IPS-NIHi11 (cell line): ENCODE measurements at places on chromosomes 13 and 19.

DNA sequence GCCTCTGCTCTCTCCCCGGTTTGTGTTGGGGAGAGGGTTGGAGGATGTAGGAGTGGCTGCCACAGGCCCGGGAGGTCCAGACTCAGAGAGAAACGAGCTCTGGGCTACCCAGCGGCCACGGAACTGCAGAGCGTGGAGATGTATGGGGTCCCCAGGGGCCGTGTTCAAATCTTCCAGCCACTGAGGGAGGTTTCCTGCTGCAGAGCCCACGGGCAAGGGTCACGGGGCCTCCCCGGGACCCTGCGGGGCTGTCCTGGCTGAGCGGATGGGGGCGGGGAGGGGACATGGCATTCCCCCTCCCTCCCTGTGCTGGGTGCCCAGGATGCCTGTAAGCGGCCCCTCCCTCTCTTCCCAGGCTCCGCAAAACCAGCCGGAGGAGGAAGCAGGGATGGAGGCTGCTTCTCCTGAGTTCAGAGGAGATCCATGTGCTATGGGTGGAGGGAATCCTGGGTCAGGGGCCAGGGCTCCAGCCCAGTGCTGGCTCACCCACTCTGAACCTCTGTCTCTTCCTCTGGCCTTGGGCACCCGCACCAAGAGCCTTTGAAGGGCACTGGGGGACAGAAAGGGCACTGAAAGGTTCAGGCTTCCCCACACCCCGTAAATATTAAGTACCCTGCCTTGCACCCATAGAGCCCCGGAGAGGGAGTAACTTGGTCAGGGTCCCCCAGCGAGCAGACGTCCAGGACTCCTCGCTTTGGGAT, 22.6 kb downstream of the SMIM24 start:
- DNase-seq, result peak; percentile 54

DNA sequence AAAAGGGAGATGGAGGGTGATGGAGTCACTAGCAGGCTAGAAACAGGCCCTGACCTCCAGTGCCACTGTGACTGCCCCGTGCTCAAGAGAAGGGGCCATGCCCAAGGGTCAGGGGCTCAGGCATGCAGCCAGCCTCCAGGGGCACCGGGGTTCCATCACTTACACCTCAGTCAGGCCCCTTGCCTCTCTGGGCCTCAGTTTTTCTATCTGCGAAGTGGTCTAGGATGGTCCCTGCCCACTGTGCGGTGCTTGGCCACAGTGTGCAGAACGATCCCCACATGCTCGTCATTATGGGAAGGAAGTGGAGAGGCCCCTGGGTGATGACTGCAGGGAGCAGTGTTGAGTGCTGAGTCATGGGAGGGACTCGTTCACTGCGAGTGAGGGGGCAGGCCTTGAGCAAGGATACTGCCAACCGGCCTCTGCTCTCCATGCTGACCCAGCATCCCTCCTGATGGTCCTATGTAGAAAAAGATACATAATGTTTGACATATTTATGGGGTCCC, 23.1 kb downstream of the TMED1 start:
- no peak for DNase-seq

DNA sequence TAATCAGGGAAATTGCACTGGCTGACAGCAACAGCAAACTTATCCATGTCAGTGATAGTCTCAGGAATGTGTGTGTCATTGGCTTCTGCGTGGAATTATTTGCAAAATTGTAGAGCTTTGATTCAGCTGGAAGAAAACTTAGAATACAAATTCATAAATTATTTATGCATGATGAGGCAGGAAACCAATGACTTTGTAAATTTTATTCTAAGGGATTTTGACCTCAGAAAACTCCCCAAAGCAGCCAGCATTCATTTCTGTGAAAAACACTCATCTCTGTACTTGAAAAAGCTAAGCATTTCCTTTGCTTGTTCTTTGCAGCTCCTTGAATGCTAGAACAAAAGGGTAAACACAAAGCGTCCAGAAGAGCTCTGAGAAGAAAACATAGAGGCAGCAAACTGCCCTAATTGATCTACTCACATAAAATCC, 162.4 kb downstream of the DCT start:
- DNase-seq, result no peak

DNA sequence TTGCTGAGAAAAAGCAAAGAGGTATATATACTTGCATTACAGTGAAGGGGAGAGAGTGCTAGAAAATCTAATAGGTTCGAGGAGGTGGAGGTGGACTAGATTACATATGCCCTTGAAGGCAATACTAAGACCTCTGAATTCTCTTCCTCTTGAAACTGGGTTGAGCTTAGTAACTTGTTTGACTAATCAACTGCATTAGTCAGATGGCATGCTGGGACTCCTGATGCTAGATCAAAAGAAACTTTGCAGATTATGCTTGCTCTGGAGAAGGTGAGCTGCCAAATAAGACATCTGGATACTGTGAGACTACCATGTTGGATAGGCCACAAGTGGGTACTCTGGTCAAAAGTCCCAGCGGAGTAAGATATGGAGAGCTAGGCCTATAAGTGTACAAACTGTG, 331.3 kb downstream of the KLF5 start:
- DNase-seq, result no peak

DNA sequence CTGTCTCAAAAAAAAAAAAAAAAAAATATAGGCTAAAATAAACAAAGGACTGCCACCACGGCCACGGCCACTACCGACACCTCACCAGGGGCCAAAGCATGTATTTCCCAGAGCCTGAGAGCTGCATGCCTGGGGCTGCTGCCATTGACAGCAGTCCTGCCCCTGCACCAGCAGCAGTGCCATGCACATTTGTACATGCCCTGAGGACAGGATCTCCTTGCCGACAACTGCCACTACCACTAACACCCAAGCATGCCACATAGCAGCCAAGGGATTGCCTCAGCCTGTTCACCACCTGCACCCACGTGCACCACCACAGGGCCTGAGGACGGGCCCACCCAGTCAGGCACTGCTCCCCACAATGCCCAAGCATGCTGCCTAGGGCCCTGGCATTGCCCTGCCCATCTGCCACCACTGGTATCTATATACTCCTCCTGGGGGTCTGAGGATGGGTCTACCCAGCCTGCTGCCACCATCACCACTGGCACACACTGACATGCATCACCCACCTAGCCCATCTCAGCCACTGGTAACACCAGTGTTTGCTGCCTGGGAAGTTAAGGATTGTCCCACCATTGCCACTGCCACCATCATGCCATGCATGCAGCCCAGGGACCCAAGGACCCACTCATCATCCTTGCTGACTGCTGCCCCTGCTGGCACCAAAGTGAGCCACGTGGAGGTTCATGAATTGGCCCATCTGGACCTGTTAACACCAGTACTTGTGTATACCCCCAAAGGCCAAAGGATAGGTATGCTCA, 10.6 kb upstream of the NUP62 start:
- no peak for DNase-seq

GRCh38 chr13:32453981-32454380, 26.1 kb upstream of the N4BP2L1 start:
- DNase-seq, result no peak

DNA sequence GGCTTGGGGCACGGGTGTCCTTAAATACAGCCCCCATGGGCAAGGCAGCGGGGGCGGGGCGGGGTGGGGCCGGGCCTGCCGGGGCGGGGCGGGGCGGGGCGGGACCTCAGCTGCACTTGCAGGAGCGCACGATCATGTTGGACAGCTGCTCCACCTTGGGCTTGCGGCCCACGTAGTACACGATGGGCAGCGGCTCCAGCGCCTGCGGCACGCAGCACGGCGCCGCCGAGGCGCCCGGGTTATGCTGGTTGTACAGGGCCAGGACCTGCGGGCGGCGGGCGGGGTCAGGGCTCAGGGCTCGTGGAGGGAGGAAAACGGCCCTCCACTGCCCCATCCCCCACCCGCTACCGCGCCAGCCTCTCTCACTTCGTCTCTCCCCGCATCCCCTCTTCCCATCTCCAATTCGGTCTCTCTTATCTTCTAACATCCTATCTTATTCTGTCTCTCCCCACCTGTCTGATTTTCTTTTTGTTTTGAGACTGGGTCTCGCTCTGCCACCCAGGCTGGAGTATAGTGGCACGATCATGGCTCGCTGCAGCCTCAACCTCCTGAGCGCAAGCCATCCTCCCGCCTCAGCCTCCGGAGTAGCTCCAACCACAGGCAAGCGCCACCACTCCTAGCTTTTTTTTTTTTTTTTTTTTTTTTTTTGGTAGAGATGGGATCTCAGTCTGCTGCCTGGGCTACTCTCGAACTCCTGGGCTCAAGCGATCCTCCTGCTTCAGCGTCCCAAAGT, 21.1 kb downstream of the CCDC97 start:
- DNase-seq, result no peak

DNA sequence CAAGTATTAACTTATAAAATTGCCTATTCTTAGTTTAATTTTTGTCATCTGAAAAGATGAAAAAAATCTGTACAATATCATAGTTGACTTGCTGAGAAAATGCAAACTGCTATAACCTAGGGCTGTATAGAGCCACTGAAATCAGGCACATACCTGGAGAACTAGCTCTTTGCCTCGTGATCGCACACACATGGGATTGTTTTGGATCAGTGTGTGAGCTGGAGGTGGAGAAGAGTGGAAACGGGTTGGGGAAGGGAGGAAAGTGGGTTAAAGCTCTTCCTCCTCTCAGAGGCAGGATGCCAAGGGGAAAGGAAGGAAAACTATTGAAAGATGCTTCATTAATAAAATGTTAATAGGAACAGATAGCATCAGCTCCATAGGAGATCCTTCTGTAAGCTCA, 2.7 kb downstream of the MTUS2 start:
- DNase-seq, result no peak

- no peak for DNase-seq
Measured at GRCh38 chr19:13228561-13228960, 78.3 kb downstream of the IER2 start.

DNA sequence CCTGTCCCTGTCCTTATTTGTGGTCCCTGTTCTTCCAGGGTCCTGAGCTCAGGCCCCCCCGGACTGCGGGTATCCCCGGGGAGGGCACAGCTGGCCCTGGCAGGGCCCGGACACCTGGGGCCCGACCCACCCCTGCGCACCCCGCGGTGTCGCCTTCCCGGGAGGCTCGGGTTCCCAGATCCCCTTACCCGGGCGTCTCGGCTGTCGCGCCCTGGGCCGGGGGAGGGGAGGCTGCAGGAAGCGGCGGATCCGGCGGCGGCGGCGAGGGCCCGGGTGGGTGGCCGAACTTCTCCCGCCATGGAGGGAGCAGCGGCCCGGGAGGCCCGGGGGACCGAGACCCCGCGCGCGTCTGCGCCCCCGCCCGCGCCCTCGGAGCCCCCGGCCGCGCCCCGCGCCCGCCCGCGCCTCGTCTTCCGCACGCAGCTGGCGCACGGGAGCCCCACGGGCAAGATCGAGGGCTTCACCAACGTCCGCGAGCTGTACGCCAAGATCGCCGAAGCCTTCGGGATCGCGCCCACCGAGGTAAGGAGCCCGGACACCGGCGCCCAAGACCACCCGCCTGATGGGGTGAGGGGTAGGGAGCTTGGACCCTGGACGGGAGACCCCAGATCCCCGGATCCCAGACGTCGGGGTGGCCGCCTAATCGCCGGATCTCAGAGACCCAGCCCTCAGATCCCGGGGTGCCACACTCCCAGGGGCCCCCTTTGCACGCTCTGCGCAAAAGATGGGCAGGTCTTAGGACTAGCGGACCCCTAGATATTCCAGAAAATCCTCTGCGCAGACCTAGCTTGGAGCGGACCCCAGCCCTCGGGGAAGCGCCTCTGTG, at the start of gene GIPC3:
GIPC3 (plus strand) TSS at position 178 of the 826 bp plus-strand sequence; CDS start at position 298, 120 bp downstream.
- DNase-seq, result peak; percentile 59

- DNase-seq, result no peak
Measured at GRCh38 chr13:101594936-101595335, 142.5 kb downstream of the ITGBL1 start.

GRCh38 chr19:1401138-1401888, at the start of gene GAMT:
Gene GAMT, minus strand, starts transcription at chr19:1401542. Its CDS starts 66 bp downstream, at chr19:1401476.
- DNase-seq, result peak; percentile 87

DNA sequence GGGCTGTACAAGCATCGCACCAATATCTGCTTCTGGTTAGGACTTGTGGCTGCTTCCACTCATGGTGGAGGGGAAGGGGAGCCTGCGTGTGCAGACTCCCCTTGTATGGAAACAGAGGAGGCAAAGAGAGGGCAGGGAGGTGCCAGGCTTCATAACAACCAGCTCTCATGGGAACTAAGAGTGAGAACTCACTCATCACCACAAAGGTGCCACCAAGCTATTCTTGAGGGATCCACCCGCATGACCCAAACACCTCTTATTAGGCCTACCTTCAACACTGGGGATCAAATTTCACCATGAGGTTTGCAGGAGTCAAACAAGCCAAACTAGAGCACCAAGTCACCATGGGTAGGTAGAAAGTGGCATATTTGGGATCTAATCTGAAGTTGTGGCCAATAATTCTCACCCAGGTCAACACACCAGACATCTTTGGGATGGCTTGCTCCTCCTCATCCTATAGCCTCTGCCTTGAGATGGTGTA, 46.4 kb downstream of the RUBCNL start:
- no peak for DNase-seq

DNA sequence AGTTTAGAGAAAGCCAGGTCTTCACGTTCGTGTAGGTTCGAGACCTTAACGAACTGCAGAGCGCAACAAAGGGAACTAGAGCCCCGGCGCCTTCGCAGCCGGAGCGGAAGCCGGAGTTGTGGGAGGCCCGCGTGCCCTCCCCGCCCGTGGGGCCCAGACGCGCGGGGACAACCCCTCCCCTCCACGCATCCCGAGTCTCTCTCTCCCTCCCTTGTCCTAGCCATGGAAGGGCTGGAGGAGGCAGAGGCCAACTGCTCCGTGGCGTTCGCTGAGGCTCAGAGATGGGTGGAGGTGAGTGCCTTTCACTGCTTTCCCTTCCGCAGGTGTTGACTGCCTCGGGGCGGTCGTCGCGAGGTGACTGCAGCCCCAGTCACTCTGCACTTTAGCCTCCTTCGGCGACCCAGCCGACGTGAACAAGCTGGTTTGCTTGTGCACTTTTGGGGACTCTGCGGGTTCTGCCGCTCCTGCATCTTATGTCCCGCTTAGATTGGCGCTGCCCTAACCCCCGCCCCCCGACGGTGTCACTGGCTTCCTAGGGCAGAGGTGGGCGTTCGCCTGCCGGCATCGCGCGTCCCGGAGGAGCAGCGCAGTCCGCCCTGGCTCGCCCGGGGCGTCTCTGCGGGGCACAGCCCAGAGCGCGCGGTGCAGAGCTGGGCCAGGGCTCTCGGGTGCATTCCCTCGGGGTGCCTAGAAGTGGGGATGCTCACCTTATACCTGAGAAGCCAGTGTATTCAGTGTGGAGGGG, 478 bp downstream of the LMO7 start:
- peak; percentile 61 for DNase-seq

GRCh38 chr13:84978851-84979250, 820.4 kb downstream of the SLITRK6 start:
- DNase-seq, result no peak

- DNase-seq, result no peak
Measured at GRCh38 chr13:32317716-32318465, 2.6 kb downstream of the BRCA2 start.
